Jurkat, Clone E6-1 (cell line): ENCODE measurements at places on chromosomes 3 and 15.
A peak's percentile ranks its signal among the peaks of the same experiment; 100 is the strongest.

- DNase-seq: no peak
Observed at GRCh38 chr15:93460717-93461116, 371.7 kb upstream of the RGMA start.

- DNase-seq: no peak
Observed at GRCh38 chr15:25849157-25849921, 13.8 kb downstream of the ATP10A start.

DNA sequence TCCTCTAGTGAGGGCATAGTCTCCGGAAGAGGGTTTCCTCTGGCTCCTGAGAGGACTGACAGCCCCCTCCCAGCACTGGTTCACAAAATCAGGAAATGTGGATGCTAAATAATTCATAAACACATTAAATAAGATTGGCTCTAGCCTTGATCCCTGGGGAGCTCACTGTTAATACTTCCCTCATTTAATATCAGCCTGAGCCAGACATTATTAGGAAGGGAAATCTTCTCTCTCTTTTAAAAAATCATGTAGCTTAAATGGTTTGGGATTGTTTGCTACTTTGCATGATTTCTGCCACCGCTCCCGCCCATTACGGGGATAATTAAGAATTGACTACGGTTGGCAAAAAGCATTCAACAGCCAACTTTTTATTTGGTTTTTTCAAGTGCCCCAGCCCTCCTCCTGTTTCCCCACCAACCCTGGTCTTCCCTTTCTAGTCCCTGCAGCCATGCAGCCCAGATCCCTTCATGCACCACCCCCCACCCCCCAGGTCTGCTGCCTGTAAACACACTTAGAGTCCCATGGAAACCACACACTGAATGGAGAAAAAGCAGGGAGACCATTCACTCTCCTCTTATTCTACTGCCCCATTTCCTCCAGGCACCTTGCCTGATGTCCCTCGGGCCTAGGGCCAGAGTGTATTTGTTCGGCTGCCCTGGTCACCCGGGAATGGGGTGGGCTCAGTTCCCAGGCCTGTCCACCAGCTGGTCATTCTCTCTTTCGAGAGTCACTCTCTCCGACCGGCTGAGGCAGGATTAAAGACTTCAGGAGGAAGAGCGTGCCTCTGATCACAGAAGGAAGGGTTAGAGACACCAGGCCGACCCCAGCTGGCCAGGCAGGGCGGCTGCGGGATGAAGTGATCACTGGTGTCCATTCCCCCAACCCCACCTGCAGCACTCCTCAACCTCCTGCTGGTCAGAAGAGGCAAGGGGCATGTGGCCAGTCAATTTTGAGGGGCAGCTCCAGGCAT, 45.1 kb downstream of the SEMA5B start:
- DNase-seq: no peak

GRCh38 chr3:41681479-41681878, 280.4 kb downstream of the ULK4 start:
- DNase-seq: peak; percentile 5

DNA sequence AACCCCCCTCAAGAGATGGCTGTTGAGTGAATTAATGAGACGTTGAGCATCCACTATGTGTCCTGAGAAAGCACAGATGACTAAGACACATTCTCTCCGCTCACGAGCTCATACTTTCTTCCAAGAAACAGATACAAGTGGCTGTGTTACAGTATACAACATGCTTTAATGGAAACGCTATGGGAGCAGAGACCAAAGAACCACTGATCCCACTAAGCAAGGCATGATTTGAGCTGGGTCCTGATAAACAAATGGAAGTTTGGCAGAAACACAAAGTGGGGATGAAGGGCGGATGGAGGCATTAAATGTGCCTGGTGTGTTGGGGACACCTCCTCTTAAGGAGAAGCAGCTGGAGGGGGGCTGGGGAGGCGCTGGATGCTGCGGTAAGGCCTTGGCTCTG, 129.4 kb downstream of the UACA start:
- no peak for DNase-seq

DNA sequence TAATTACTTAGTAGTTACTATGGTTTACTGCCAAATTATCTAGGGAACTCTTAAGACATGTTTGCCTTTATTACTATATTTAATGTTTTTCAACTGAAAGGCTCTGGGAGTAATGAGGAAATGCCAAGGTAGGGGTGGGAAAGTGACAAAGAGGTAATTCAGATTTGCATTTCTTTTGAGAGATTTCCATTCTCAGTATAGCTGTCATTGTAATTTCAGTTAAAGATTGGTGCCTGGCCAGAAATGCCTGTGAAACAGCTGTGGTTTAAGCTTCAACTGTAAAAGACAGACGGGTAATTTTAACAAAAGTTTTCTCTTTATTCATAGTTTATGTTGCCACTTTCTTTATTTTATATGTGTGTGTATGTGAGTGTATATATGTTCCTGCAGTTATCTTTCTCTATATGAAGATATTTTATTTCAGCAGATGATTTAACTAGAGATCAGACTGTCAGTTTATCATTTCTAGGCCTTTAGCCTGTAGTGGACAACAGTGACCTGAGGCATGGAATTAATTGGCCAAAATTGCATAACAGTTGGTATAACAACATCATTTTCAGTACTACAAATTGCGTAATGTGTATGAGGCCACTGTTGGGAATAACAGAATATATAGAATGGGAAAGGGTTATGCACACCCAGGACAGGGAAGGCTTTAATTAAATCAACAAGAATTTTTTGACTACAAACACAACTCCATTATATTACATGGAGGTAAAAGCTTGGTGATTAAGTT, 119.0 kb downstream of the BBX start:
- no peak for DNase-seq

DNA sequence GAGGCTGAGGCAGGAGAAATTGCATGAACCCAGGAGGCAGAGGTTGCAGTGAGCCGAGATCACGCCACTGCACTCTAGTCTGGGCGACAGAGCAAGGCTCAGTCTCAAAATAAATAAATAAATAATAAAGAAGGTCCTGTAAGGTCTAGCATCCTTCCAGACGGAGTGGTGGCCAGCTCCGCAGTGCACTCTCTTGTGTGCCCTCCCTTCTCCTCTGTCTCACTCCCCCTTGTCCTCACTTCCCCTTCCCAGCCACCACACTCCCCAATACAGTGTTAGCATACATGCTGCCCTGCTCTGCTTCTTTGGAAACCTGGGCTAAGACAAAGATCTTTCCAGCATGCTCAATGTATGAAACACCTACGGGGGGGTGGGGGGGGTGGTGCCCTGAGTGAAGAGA, 3.4 kb upstream of the CLN6 start:
- DNase-seq: no peak

DNA sequence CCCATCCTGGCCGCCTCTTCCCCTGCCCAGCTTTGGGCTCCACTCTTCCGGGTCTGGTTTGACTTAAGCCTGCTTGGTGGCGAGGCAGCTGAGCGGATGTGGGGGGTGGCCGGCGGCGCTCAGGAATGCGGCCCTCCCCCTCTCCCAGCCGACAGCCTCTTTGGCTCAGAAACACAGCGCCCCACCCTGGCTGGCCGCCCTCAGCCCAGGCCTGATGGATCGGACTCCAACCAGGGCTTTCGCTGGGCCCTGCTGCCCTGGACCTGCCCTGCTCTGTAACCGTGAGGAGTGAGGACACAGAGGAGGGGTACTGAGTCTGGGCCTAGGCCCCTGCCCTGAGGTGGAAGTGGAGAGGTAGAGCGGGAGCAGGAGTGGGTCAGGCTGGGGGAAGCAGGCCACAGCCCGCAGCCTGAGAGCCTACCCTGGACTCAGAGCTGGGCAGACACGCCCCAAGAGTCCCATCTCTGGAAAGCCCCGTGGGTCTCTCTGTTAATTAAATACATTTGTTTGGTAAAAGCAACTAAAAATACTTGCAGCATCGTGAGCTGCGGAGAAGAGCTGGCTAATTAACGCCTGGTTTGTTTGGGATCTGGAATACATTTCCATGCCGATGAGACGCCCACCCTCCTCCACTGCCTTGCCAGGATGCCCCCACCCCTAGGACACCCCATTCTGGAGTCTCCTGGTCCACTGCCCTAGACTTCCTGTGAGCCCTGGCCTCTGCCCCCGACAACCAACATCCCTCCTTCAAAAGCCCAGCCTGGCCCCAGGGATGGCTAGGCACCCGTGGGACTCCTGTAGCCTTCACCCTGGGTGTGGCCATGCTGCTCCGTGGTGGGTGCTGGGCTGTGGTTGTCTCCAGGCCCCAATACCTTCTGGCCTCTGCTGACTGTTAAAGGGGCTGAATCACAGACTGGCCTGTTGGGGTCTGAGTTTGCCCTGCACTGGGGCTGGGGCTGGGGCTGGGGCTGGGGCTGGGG, 19.6 kb downstream of the PLXNA1 start:
- DNase-seq: no peak

GRCh38 chr3:57673156-57673555, 19.7 kb downstream of the DENND6A start:
- DNase-seq: no peak

- no peak for DNase-seq
Observed at GRCh38 chr3:193771011-193771652, 178.1 kb downstream of the OPA1 start.

GRCh38 chr3:119457246-119457645, 6.2 kb downstream of the TMEM39A start:
- no peak for DNase-seq

DNA sequence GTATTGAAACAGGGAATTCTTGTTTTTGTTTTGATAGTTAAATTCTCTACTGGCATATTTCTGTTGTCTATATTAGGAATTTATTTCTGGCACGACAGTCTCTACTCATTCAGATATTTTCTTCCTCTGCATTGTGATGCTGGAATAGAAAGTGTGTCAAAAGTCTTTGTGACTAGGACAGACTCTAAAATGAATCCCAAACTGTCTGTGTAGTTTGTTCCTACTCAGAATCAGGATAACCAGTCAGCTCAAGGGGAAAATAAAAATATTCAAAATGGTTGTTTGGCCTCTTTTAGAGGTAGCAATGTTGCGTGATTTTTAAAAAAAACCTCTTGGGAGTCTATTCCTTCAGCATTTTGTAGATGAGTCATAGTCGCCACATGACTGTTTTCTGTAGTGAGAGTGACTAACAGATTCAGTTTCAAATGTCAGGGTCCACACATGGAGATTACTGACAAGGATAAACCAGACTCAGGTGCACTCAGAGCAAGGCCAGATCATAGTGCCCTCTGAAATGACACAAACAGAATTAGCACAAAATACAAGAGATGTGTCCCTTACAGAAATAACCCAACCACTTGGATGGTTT, 13.1 kb downstream of the SLC7A14 start:
- DNase-seq: no peak

GRCh38 chr3:109081746-109082510, 36.0 kb downstream of the MORC1 start:
- DNase-seq: peak; percentile 15

- DNase-seq: no peak
Observed at GRCh38 chr15:76330080-76330680, 6.4 kb upstream of the ISL2 start.

GRCh38 chr3:157438194-157438730, 1.6 kb downstream of the PTX3 start:
- DNase-seq: no peak

DNA sequence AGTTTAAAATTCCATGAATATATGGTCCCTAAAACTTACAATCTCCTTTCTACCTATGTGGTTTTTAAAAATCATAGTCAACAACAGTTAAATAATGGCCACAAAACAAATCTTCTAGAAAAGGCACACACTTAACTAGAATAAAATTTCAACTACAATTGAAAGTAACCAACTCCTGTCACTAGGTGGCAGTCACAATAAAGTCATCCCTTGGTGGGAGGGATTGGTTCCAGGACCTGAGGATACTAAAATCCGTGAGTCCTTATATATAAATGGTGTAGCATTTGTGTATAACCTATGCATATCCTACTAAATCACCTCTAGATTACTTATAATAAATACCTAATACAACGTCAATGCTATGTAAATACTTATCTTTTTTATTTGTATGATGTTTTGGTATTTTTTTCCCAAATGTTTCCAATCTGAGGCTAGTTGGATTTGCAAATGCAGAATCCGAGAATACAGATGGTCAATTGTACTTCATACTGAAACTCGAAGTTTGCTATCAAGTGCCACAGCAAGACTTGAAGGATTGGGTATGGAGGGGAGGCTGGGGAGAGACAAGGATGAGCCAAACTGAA, 172.6 kb downstream of the FMN1 start:
- peak; percentile 34 for DNase-seq

DNA sequence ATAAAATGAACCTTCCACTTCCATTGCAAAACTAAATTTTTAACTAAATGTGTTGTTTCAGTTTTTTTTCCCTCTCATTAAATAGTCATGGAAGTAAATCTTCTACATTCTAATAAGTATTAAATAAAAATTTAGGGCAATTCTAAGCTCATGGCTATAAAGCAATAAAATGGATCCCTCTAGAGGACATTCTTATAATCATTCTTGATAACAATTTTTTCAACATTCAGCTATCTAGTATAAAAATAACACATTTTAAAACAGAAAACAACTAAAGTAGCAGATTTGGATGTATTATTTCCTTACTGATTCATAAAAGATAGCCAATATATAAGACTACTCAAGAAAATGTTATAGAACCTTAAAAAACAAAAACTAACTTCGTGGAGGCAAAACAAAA, 393.1 kb downstream of the PLOD2 start:
- no peak for DNase-seq

- peak; percentile 11 for DNase-seq
Observed at GRCh38 chr3:31918179-31919150, 62.6 kb downstream of the OSBPL10 start.

DNA sequence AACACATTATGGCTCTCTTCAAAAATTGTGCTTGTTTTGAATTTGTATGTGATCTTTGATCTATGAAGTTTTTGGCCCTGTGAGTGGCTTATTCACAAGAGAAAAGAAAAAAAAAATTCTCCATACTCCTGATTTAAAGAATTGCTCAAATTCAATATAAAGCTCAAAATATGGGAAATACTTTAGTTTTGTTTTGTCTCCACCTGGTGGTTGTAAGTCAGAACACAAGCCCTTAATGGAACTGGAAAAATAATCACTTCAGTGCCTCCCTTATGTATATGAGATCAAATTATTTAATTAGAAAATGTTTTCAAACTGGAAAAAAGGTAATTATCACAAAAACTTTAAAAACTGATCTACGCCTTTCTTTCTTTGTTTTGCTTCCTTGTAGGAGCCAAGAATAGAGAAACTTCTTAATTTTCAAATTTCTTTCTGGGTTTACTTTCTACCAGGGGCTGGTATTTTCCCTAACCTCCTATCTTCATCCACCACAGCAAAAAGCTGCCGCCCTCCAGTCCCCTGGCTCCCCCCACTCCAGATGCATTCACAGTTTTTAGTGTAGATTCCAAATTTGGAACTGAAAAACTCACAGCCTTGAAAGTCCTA, 50.6 kb downstream of the SERP1 start:
- DNase-seq: peak; percentile 39

DNA sequence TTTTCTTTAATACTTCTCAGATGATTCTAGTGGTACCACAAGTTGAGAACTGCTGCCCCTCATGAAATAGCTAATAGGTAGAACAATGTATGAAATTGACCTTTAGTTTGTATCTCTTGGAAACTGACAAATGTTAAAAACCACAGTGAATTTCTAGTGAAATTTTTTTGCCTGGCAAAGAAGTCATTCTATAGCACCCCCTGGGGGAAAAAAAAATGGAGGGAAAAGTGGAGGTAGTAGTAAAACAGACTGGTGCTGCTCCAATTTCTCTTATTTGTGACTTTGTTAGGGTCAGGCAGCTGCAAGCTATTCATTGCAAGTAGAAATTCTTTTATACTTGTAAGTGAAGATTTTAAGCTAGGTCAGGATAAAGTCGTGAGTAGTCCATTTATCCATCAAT, 605.0 kb downstream of the NLGN1 start:
- no peak for DNase-seq
